ENCODE measurements at places on chromosomes 16 and 17.

DNA sequence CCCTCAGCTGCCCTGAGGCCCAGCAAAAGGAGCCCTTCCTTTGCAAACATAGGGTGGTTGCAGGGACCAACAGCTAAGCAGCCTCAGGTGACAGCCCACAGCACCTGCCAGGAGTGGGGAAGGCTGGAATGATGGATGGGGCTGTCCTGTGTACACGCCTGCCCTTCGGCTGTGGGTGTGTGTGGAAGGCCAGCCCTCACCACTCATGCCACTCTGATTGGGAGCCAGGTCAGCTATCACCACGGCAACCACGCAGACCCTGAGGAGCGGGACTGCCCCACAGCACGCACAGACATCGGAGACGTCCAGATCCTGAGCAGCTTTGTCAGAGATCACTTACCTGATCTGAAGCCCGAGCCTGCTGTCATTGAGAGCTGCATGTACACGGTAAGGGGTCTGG is 11.9 kb downstream of the PIPOX start:
- DNase-seq = no peak

DNA sequence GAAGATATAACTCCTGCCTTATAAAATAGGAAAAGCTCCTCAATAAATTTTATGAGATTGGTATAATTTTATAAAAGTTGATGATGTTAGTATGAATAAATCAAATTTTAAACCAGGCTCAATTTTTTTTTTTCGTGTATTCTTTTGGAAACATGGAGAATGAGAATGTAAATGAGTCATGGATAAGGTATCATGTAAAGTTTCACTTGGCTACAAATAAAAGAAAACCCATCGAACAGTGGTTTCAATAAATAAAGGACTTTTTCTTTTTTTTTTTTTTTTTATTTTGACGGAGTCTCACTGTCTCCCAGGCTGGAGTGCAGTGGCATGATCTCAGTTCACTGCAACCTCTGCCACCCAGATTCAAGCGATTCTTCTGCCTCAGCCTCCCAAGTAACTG is 67.3 kb downstream of the PHKB start:
- no peak for DNase-seq

DNA sequence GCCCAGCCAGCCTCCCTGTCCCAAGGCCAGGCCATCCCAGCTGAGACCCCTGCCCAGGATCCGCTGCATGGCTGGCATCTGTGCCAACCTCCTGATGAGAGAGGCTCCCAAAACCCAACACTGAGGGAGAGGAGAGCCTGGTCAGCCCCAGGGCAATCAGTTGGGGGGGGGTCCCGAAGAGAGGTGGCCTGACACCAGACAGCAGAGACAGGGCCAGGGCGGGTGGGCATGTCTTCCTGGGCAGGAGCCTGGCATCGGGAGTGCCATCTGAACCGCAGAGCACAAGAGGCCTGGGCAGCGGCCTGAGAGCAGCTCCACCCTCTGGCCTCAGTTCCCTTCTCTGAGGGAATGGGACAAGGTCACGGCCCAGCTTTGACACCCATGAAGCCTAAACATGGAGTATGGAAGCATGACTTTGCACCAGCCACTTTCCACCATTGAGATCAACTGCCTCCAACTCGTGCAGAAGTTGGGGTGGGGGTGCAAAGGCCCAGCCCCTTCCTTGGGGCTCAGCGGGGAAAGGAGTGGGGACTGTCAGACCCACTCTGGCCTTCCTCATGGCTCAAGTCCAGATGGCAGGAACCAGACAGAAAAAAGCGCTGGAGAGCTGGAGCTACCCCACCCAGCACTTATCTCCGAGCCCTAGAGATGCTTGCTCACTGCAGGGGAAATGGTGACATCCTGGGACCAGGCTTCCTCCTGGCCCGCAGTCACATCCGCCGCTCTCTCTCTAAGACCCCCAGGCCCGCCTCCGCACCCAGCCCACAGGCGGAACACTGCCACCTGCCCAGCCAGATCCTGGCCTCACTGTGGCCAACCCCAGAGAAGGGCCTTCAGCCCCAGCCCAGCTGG is 9.7 kb downstream of the RHBDF2 start:
- DNase-seq = no peak

DNA sequence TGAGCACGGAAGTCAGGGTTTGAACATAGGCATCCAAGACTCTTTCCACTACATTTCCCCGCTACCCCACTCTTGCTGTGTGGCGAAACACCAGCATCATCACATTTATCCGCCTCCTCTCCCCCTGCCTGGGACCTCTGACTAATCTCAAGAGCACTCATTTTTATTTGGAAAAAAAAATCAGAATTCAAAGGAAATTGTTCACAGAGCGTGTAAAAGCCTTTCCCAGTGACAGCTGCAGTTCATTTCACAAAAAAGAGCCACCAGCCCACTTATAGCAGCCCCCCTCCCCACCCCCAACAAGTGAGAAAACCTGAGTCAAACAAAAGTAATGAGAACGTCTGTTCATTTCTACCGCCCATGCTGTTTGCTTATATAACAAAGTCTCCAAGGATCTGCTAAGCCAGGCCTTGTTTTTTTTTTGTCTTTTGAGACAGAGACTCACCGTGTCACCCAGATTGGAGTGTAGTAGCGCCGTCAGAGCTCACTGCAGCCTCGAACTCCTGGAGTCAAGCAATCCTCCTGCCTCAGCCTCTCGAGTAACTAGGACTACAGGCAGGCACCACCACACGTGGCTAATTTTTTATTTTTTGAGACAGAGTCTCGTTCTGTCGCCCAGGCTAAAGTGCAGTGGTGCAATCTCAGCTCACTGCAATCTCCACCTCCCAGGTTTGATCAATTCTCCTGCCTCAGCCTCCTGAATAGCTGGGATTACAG is 48.3 kb upstream of the HAPSTR1 start:
- DNase-seq = no peak

DNA sequence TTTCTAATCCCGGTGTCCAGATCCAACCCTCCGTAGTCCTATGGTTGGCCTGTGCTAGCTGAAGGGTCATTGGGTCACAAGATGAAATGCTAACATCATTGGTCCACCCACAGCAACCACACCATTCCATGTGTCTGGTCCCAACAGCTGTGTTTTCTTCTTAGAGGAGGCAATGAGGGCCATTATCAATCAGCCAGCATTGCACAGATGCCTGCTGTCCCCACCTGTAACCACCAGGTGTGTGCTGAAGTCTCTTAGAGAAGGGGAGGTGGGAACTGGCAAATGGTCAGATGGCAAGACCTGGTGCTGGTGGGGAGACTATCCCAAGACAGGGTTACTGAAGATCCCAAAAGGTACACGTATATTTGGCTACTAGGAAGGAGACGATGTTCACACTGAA is 37.4 kb downstream of the HIC1 start:
- DNase-seq = no peak

DNA sequence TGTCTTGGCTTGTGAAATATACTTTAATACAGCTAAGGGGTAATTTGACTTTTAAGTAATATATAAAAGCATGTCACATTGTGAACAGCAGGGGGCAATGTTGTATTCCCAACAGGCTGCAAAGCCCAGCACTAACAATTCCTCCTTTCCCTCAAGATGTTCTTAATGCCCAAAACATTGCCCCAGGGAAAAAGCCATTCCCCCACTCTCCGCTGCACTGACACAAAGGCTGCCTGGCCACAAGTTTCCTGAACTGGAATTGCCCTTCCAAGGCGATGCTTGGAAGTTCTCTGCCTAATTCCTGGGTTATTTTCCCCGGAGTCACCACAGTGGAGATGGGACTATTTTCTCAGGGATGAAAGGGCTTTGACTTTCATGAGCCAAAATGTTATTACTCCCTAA is 27.2 kb downstream of the CLEC16A start:
- DNase-seq = peak; percentile 32

DNA sequence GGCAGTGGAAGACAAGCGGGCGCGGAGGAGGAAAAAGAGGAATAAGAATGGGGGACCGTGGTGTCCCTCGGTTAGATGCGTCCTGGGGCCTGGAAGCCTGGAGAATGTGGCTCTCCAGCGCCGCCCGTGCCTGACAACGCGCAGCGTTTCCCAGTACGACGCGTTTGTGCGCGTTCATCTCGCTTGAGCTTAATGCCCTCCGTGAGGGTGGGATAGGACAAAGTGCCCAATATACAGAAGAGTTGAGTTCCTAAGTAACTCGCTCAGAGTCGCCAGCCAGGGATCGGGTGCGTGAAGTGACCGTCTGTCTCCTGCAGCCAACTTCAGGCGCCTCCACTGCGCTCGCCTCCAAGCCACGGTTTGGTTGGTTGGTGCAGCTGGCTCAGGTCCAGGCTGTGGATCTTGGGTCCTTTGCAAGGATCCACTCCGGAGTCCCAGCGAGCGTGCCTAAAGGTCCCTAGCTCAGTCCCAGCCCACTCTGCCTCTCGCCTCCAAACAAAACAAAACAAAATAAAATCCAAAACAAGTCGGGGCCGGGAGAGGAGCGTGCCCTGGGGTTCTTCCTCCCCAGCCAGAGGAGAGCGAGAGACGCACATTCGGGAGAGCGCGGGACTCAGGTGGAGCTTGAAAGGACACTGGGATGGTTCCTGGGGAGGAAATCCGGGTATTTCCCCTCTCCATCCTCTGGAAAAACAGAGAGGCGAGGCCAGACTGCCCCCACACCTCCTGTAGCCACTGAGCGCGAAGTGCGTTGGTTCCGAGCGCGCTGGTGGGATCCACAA is 974 bp downstream of the GALR2 start:
- DNase-seq = no peak

GRCh38 chr17:80346498-80347275 is 68.3 kb upstream of the ENDOV start:
- DNase-seq = no peak

GRCh38 chr16:65098916-65099315 is 22.9 kb downstream of the CDH11 start:
- no peak for DNase-seq

DNA sequence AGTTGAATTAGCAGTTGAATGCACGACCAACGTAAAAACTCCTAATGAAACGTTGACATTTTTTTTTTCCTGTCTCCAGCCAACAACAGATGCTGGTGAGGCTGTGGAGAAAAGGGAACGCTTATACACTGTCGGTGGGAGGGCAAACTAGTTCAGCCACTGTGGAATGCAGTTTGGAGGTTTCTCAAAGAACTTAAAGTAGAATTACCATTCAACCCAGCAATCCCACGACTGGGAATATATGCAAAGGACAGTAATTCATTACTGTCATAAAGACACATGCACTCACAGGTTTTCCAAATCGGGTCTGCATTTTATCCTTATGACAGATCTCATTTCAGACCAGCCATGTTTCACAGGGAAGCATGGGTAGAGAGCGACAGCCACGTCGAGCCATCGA is 3.5 kb upstream of the WFDC1 start:
- DNase-seq = no peak

GRCh38 chr17:78322327-78322857 is 37.5 kb downstream of the SOCS3 start:
- no peak for DNase-seq

DNA sequence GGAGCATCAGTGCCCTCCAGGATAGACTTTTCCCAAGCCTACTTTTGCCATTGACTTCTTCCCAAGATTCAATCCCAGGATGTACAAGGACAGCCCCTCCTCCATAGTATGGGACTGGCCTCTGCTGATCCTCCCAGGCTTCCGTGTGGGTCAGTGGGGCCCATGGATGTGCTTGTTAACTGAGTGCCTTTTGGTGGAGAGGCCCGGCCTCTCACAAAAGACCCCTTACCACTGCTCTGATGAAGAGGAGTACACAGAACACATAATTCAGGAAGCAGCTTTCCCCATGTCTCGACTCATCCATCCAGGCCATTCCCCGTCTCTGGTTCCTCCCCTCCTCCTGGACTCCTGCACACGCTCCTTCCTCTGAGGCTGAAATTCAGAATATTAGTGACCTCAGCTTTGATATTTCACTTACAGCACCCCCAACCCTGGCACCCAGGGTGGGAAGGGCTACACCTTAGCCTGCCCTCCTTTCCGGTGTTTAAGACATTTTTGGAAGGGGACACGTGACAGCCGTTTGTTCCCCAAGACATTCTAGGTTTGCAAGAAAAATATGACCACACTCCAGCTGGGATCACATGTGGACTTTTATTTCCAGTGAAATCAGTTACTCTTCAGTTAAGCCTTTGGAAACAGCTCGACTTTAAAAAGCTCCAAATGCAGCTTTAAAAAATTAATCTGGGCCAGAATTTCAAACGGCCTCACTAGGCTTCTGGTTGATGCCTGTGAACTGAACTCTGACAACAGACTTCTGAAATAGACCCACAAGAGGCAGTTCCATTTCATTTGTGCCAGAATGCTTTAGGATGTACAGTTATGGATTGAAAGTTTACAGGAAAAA is 9.7 kb upstream of the CYLD start:
- DNase-seq = no peak

- DNase-seq = no peak
Measured at GRCh38 chr17:28986714-28987655, 18.8 kb downstream of the SEZ6 start.

DNA sequence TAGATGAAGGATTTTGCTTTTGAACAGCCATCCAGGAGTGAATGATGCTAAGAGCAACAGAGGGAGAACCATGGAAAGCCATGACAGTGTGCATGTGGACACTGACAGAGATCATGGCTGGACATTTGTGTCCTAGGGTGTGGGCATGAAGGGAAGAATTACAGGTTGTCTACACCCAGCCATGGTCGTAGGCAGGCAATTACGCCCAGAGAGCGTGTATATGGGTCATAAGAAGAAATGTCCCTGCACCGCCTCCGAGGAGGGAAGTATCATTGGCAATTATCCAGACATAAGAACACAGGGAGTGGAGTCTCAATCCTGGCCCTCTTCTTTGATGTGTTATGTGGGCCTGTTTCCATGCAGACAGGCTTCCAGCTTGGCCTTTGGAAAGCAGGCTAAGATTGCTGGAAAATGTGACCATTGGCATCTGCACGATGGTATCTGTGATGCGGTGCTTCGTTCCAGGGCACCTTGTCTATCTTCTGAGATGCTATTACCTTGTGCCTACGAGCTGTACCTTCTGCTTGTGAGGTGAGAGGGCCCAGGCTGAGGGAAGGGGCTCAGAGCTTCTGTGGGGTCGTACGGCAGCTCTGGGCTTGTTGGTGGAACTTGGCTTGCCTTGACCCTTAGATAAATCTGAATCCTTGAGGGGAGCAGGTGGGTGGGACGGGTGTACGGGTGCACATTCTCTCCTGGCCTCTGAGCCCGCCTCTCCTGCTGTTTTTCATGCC is 19.8 kb downstream of the RGS9 start:
- no peak for DNase-seq

GRCh38 chr17:41563607-41564170 is 8.2 kb downstream of the KRT9 start:
- DNase-seq = no peak

DNA sequence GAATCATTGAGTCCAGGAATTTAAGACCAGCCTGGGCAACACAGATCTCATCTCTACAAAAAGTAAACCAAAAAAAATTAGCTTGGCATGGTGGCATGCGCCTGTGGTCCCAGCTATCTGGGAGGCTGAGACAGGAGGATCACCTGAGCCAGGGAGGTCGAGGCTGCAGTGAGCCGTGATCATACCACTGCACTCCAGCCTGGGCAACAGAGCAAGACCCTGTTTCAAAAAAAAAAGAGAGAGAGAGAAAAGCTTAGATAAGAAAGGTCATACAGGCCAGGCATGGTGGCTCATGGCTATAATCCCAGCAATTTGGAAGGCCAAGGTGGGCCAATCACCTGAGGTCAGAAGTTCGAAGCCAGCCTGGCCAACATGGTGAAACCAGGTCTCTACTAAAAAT is 63.5 kb upstream of the DNAH17 start:
- no peak for DNase-seq
